ENCODE measurements at places on chromosomes 12 and 14.

- DNase-seq = no peak
Observed at GRCh38 chr14:23396781-23397407, 11.2 kb downstream of the MYH6 start.

DNA sequence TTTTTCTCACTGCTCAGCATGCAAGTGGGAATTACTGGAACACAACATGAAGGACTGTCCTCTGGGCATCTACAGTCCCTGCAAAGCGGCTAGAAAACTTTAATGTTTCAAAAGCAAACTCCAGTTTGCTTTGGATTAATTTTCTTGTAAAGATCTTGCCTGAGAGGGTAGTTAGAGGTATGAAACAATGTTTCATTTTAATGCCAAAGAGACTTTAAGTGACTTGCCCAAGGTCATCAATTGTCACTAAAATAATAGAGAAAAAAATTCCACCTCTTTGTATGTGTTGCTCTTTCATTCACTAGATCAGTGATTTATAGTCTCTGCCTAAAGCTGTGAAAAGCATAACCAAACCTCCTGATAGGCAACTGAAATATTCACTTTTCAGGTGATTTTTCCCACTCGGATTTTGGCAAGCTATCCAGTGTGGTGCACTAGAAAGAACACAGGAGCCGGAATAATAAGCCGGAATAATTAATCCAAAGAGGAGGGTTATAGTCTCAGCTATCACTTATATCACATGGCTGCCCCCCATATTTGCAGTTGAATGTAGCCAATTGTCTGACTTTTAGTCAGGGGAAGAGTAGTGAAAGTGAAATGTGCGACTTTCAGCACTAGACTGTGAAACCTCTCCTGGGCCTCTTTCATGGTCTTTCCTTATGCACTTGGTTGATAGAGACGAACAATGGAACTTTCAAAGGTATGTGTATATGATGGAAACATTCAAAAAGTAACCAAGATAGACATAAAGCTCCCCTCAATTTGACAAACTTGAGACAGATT is 107.7 kb downstream of the SLC6A15 start:
- no peak for DNase-seq

GRCh38 chr14:99679543-99679942 is 4.6 kb upstream of the CYP46A1 start:
- DNase-seq = no peak

DNA sequence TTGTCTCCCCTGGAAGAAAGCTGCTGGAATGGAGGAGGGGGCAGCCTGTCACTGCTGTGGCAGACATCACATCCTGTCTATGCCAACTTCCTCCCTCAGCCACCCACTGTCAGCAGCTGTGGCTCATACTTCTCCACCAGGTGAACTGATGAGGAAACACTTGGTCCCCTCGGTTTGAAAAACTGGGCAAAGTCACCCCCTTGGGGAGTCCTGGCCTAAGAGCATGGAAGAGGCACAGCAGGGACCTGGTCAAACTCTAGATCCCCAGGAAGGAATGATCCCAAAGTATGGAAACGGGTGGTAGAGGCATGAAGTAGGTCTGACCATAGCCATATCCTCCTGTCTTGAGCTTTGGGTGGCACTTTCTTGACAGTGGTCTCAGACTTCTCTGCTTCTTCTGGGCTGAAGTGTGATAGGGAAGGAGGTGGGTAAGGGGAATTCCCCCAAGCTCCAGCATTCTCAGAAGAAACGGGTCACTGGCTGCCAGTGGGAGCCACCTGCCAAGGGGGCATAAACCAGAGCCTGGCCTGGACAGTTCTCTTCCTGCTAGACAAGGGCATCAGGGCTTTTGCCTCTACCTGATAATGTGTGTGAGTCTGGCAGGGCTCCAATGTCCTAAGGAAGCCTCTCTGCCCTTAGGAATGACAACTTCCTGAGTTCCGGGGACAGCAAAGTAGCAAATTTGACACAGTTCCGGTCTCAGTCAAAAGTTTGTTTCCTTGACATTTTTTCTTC is 36.0 kb downstream of the FMNL3 start:
- no peak for DNase-seq

DNA sequence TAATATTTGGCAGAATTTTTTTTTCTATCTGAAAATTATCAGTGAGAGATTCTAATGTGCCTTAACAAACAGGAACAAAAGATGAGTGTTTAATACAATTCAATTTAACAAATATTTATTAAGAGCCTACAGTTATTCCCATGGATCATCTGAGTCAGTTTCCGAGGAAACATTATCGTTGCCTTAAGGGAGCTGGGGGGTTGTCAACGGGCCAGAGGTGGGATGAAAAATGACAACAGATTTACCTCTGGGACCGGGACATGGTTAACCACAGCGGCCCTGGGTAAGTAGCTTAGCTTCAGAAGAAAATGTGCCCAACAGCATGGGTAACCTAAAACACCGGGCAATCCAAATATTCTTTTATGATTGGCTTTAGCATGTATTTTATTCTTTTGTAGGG is 113.6 kb downstream of the DAD1 start:
- DNase-seq = no peak

GRCh38 chr12:119661882-119662281 is 6.1 kb upstream of the PRKAB1 start:
- no peak for DNase-seq

DNA sequence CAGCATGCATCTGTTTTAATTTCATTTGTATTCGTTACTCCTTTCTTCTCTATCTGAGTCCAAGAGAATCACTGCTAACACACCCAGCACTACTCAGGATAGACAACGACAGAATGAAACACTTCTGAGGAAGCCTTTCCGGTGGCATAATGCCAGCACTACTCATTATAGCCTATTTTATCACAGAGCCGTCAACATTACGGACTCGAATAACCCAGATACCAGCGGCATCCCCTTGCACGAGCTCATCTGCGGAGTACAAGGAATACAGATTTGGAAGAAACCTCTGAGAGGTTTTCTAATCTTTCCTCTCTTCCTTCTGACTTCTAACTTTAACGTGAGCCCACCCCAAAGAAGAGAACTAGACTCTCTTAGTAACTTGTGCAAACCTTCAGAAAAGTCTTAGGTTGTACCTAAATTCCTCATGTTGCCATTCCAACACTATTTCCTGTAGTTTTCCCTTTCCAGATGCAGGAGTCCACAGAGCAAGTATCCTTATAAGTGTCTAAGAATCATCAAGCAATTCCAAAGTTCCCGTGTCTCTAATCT is 248.1 kb downstream of the APAF1 start:
- no peak for DNase-seq

DNA sequence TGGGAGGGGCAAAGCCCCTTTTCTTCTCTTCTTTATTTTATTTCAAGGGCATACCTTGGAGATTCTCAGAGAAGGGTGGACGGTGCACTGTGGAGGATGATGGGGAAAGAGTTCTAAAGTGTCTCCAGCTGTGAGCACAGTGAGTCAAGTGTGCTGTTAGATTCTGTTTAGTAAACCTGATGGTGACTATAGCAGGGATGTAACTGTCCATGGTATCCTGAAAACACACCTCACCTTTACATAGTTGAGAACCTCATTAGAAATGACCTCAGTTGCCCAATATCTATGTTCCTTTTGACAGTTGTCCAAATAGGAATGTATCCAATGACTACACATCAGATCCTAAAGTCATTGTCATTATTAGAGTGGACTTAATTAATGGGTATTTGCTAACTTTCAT is 38.0 kb downstream of the CNTN1 start:
- DNase-seq = no peak

- no peak for DNase-seq
Observed at GRCh38 chr14:94636744-94637412, 24.7 kb downstream of the SERPINA3 start.

DNA sequence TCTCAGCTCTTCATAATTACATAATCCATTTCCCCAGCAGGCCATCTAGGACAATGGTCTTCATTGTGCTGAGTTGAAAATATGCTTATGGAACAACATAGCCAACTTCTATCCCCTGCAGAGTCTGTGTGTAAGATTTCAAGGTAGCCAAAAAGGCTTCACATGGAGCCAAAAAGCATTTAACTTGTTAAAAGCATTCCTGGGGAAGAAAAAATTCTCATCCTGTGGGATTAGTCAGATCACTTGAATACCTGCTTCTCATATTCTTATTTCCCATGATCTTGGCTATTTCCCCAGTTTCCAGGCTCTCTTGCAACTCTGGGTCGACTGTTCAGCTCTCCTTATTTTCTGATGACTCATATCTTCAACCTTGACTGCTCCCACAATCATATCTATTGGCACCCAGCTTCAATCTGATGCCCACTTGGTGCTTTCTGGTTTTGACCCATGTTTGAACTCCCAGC is 178.9 kb downstream of the KLHL28 start:
- no peak for DNase-seq

GRCh38 chr14:95098984-95099599 is 58.2 kb downstream of the DICER1 start:
- DNase-seq = no peak

GRCh38 chr12:12167847-12168246 is 97.1 kb downstream of the BCL2L14 start:
- DNase-seq = no peak

- no peak for DNase-seq
Observed at GRCh38 chr12:66859751-66860440, 181.0 kb upstream of the GRIP1 start.

- no peak for DNase-seq
Observed at GRCh38 chr14:58865514-58866281, 227.9 kb downstream of the DACT1 start.

- no peak for DNase-seq
Observed at GRCh38 chr12:53171725-53172329, 8.7 kb upstream of the ZNF740 start.

GRCh38 chr14:25837551-25837965 is 760.3 kb downstream of the NOVA1 start:
- DNase-seq = no peak

DNA sequence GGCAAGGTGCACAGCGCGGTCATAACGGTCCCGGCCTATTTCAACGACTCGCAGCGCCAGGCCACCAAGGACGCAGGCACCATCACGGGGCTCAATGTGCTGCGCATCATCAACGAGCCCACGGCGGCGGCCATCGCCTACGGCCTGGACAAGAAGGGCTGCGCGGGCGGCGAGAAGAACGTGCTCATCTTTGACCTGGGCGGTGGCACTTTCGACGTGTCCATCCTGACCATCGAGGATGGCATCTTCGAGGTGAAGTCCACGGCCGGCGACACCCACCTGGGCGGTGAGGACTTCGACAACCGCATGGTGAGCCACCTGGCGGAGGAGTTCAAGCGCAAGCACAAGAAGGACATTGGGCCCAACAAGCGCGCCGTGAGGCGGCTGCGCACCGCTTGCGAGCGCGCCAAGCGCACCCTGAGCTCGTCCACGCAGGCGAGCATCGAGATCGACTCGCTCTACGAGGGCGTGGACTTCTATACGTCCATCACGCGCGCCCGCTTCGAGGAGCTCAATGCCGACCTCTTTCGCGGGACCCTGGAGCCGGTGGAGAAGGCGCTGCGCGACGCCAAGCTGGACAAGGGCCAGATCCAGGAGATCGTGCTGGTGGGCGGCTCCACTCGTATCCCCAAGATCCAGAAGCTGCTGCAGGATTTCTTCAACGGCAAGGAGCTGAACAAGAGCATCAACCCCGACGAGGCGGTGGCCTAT is 875 bp downstream of the HSPA2 start:
- peak; percentile 42 for DNase-seq

DNA sequence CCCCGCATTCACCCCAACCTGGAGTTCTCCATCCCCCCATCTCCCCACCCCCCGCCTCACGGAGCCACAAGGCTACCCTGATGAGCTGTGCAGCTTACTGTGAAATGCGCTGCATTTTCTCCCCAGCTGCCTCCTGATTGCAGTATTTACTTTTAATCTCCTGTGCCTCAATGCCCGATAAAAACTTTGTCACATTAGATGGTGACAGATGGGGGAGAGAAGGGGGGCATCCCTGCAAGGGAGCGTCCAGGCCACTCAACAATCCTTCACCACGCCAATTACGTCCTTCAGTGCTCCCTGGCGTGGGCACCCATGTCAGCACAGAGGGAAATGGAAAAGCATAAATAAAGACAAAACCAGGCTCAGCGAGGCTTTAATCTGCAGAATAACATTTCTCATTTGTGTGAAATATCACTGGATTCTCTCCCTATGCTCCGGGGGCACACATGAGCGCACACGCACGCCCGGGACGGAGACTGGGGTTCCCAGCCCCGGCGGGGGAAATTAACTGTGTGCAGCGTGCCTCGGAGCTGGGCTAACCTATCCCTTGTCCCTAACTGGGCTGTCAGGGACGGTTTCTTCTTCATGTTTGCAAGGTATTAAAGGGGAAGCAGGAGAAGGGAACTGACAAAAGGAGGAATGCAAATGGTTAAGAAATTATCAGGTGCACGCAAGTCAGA is 186.7 kb upstream of the VASH1 start:
- no peak for DNase-seq

GRCh38 chr14:58216544-58216943 is 16.6 kb downstream of the ACTR10 start:
- DNase-seq = no peak

DNA sequence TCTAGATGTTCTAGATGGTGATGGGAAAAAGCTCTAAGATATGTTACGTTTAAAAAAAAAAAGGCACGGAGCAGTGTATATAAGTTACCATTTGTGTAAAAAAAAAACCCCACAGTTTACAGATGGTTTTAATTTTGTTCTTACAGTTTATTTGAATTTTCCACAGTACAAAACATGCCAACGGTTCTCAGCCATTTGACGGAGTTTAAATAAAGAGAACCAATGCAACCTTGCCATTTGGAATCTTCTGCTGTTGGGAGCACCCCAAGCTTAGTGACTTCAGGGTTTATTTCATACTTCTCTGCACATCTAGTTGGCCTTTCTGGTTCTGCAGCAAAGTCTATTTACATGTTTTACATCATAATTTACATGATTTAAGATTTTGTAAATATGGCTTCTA is 7.7 kb upstream of the HPD start:
- DNase-seq = no peak

- DNase-seq = no peak
Observed at GRCh38 chr14:35047976-35048513, 2.0 kb downstream of the FAM177A1 start.

DNA sequence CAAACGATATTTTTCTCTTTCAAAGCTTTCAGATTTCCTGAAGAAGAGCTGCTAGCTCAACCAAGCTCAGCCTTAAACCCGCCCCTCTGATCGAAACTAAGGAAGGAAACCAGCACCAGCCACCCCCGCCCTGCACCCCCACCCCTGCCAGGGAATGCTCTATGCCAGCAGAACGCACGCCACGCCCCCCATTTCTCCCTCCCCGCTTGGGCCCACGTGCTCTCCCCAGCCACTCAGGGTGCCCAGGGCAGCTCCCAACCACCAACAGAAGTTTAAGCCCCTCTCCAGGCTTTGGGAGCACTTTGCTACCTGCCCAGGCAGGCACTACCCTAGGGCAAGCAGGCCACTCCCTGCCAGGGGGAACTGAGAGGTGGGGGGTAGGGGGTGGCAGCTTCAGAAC is 18.8 kb upstream of the KRT78 start:
- peak; percentile 86 for DNase-seq

- DNase-seq = no peak
Observed at GRCh38 chr14:71444030-71444822, 488.0 kb upstream of the RGS6 start.
